ENCODE measurements at places on chromosomes 13 and 19. TPM values are rescaled to one million over a fixed set of nuclear protein-coding genes. Genes with fewer than 3 reads are reported as not detected.

The PLPPR3 gene
- total RNA-seq, result not detected

DNA sequence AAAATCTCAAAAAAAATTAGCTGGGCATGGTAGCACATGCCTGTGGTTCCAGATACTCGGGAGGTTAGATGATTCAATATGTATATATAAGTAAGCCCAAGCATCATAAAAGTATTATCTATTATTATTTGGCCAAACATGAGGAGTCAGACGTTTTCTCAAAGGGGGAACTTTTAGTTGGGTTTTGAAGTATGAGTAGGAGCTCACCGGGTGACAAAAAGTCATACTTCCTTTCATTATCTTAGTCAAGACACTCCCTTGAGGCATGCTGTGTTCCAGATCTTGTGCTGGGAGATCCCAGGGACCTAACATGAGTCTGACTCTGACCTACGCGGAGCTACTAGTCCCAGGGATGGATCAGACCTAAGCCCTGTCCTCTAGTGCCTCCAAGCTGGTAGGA, 8.2 kb upstream of the MYH14 start:
- H3K36me3 ChIP-seq, result no peaks in the 10 kb centered on the region
- H3K4me1 ChIP-seq, result no peaks in the 10 kb centered on the region
- no peak overlapping the region for H3K27ac ChIP-seq
- no peak for DNase-seq
- H3K4me3 ChIP-seq, result no peak overlapping the region
- no peaks in the 10 kb centered on the region for H3K27me3 ChIP-seq

The FAM124A gene
- 12.8 TPM for total RNA-seq

DNA sequence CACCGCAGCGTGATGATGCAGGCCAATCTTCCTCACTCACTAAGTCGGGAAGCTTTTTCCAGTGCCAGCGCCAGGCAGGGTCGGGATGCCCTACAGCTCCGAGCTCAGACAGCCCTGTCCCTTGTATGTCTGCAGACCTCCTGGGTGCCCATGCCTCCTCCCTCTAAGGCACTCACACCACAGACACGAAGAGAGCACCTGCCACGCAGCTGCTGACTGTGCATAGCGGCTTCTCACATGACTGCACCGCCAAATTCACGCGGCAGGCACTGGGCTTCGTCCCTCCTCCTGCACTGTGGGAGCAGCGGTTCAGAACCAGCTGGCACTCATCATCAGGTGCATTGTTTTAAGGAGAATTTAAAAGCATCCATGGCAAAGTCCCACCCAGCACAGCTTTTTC, 88.1 kb downstream of the SLC7A1 start:
- no peak for DNase-seq
- no peaks in the 10 kb centered on the region for H3K36me3 ChIP-seq
- H3K4me1 ChIP-seq, result peaks cover 25% of the 10 kb centered on the region
- no peak overlapping the region for H3K27ac ChIP-seq
- H3K27me3 ChIP-seq, result no peaks in the 10 kb centered on the region

- no peaks in the 10 kb centered on the region for H3K4me1 ChIP-seq
- H3K4me3 ChIP-seq, result no peak overlapping the region
- H3K27ac ChIP-seq, result no peak overlapping the region
- H3K36me3 ChIP-seq, result no peaks in the 10 kb centered on the region
- DNase-seq, result no peak
Measured at GRCh38 chr13:91323349-91323748, 24.1 kb upstream of the MIR17HG start.

DNA sequence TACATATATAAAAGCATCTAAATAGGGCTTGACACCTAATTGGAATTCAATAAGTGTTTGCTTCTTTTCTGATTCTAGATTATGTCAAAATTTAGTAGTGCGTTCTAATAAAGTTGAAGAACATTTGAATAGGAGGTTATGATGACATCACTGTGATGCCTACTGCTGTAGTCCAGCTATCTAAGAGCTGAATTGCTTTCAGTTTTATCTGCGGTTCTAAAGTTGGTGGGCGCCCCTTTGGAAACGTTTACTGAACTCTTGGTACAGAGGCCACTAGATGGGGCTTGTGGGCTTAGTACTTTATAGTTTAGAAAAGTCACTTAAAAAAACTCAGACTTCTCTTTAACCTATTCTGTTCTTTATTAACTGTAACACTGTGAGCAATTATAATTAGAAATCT, 776.9 kb downstream of the GPC5 start:
- no peak overlapping the region for H3K27ac ChIP-seq
- H3K4me1 ChIP-seq, result no peaks in the 10 kb centered on the region
- no peaks in the 10 kb centered on the region for H3K27me3 ChIP-seq
